NCI-H2171 treated with DMSO at 0.1 percent for 48 hours (cell line): ENCODE measurements at places on chromosomes 2 and 18.

GRCh38 chr2:50449306-50449705 is 582.6 kb downstream of the NRXN1 start:
- DNase-seq, result peak; percentile 39

- DNase-seq, result peak; percentile 20
These were observed 84.9 kb downstream of the MAPK4 start for GRCh38 chr18:50644807-50645206.

DNA sequence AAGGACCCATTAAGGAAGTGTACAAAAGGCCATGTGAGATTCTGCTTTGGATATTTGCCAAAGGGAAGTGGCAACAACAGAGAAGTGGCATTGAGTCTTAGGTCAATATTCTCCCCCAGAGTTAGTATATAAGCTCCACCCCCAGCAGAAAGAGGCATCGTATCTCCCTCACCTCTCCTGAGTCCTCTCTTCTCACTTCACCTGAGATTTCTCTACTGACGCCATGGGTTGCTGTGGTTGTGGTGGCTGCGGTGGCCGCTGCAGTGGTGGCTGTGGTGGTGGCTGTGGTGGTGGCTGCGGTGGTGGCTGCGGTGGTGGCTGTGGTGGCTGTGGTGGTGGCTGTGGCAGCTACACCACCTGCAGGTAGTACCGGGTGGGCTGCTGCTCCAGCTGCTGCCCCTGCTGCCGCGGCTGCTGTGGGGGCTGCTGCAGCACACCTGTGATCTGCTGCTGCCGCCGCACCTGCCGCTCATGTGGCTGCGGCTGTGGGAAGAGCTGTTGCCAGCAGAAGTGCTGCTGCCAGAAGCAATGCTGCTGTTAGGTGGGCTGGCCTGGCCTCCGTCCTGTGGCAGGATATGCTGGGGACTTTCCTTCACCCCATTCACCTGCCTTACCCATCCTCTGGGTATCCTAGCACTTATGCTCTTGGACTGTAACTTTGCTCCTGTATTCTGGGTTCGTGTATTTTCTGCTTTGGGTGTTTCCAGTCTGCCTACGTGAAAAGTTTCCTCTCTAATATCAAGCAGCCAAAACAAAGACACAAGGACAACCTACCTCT is 5.9 kb downstream of the SCYGR3 start:
- no peak for DNase-seq

GRCh38 chr18:23380001-23380550 is 73.0 kb upstream of the RIOK3 start:
- DNase-seq, result no peak

- DNase-seq, result no peak
These were observed 548.0 kb upstream of the SALL3 start for GRCh38 chr18:78431606-78432005.

GRCh38 chr18:55515214-55515613 is 72.8 kb downstream of the TCF4 start:
- no peak for DNase-seq

- no peak for DNase-seq
These were observed 43.9 kb upstream of the GALR1 start for GRCh38 chr18:77205769-77206168.

GRCh38 chr18:61062258-61062657 is 271.0 kb upstream of the CDH20 start:
- no peak for DNase-seq

DNA sequence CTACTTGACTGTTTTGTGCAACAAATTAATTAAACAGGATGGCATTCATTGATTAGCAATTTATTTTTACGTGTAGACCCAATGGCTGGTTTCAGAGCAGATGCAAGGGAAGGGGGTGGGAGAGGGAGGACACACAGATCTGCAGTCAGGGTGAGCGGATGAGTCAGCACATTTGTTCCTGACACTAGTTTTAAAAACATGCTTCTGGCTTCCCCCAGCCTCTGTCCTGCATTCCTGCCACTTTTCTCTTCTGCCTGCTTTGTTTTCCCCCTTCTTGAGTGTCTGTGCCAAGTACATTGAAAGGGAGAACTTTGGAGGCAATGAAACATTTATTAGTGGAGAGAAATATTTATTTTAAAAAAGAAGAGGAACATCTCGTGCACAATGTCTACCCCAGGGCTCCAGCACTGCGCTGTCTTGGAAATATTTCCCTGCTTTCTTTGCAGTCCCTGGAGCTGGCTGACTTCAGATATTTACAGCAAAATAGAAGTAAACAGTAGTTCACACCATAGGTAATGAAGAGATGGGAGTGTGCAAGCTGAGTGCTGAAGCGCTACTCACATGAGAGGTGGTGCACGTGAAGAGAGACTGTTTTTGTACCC is 52.2 kb downstream of the NRP2 start:
- peak; percentile 56 for DNase-seq

GRCh38 chr18:57533006-57533867 is 53.3 kb downstream of the FECH start:
- DNase-seq, result peak; percentile 3

GRCh38 chr2:20900052-20900636 is 77.2 kb upstream of the LDAH start:
- DNase-seq, result no peak

- DNase-seq, result peak; percentile 20
These were observed at the start of gene TLX2 for GRCh38 chr2:74514368-74515270. TLX2 (plus strand) TSS chr2:74514450; CDS start chr2:74514807, 357 bp downstream.

GRCh38 chr18:27428120-27428519 is 243.0 kb upstream of the CHST9 start:
- no peak for DNase-seq

GRCh38 chr2:207901829-207902228 is 123.5 kb downstream of the PLEKHM3 start:
- no peak for DNase-seq

- no peak for DNase-seq
These were observed 561.1 kb downstream of the CNTNAP5 start for GRCh38 chr2:124586210-124586609.

- DNase-seq, result no peak
These were observed 258.4 kb upstream of the ZNF804A start for GRCh38 chr2:184339966-184340365.

DNA sequence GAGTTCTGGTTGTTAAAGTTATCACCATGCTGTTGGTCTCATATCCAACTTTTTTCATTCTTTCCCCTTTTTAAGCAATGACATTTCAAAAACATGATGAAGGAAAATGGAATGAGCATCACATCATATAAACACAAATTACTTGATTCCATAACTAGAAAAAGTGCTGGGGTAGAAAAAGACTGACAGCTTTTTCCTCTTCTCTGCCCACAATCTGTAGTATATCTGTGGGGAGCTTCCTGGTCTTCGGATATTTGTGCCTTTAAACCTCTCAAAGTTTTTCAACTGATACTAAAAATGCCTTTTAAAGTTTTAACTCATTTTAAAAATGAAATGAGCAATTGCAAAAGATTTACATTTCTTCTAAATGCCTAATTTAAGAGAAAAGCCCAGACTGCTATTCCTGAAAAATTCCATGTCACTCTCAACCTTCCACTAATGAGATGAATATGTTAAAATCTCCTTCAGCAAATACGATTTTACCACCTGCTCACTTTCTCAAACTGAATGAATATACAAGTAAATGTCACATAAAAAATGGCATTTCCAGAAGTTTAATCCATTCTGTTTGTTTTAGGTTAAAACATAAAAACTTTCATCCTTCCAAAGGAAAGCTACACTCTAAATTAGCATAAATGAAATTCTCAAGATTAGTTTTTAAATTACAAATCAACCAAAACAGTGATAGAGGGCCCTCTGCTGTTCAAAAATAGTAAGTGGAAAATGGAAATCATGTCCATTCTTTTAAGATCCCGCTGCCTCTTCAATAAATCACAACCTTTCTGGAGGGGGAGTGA is 2.1 kb downstream of the DNAH7 start:
- peak; percentile 50 for DNase-seq

GRCh38 chr2:189854940-189855339 is 70.7 kb downstream of the PMS1 start:
- DNase-seq, result no peak

- DNase-seq, result peak; percentile 78
These were observed 2.4 kb downstream of the SPRED2 start for GRCh38 chr2:65429786-65430602.
